ENCODE measurements at places on chromosomes 12 and 14.

GRCh38 chr12:22064968-22065367 lies 18.9 kb downstream of the CMAS start:
- no peak for DNase-seq

DNA sequence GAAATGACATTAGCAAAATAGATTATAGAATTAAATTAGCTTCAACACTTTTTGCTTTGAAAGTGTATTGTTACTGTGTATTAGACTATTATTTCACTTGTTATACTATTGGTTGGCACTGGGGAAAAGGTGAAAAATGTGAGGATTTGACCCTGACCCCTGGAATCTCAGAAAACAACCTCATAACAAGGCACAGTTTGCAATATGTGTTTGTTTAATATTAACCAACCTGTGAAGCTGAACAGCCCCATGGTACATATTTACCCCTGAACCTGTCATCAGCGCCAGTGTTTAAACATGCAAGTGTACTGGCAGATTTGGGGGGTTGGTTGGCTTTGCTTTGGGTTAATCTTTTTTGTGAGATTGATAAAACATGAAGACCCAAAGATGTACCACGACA lies 11.7 kb downstream of the SLC38A4 start:
- no peak for DNase-seq

GRCh38 chr12:15754233-15754632 lies 35.0 kb downstream of the EPS8 start:
- DNase-seq: no peak

GRCh38 chr14:49306152-49306751 lies 279.9 kb downstream of the RPS29 start:
- DNase-seq: no peak

DNA sequence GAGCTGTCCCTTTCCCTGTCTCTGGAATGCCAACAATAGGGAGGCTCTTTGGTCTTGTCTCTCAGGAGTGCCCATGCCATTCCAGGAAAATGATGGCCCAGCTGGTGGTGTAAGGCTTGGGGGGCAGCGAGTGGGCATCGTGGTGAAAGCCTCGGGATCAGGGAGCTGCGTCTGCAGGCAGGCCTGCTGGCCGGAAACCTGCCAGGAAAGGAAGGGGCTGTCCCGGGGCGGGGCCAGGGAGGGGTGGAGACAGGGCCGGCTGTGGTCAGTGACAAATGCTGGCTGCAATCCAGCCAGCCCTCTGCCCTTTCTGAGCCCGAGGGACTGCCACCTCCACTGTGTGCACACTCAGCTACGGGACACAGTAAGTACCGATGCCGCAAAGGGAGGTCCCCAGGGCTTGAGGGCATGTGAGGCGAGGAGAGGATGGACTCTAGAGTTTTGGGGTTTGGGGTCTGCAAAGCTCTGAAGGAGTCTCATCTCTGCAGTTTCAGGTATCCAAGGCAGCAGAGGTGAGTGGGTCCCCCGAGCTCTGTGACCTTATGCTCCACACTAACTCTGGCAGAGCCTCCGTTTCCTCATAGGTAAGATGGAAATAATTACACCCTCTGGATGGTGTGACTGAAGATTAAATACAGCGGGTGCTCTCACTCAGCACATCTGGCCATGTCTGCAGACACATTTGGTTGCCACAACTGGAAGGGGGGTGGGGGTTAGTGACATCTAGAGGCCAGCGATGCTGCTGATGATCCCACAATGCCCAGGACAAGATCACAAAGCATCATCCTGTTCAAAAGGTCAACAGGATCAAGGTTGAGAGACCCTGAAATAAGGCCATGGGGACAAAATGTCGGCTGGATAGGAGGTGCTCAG lies at the start of gene SERPINA5:
TSS of gene SERPINA5 (plus strand) at position 300 of the 873 bp plus-strand sequence. CDS start 5,937 bp downstream, outside the sequence.
- DNase-seq: no peak

- DNase-seq: no peak
Observed at GRCh38 chr14:87005280-87005679, 987.7 kb downstream of the GALC start.

- DNase-seq: no peak
Observed at GRCh38 chr12:131850856-131851559, 22.8 kb downstream of the MMP17 start.

GRCh38 chr14:48936849-48937248 lies 649.3 kb downstream of the RPS29 start:
- no peak for DNase-seq

DNA sequence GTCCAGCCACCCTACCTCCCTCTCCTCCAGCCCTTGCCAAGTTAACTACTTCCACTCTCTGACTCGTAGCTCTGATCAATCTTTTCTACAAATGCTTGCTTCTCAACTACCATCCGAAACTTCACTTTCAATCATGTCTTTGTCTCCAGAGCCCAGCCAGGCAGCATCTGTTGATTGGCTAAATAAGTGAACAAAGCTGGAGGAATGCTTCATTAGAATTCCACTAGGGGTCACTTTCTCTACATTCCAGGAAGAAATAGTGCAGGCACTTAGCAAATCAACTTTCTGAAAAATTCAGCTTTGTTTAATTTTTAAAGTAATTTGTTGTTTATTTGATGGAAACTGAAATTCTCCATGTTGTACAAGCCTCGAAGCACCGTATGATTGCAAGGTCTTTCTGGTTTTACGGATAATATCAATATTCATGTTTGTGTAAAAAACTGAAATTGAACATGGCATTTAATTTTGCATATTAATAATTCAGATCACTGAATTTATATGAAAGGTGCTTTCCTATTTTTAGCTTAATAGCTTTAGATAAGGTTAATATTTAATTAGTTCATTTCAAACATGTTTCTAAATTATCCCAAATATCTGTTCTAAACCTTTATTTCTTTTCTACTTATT lies 32.4 kb upstream of the HELB start:
- DNase-seq: peak; percentile 35

- DNase-seq: no peak
Observed at GRCh38 chr12:75944097-75944904, 87.3 kb downstream of the PHLDA1 start.

- DNase-seq: no peak
Observed at GRCh38 chr14:68897559-68898155, 81.4 kb downstream of the ACTN1 start.
